ENCODE measurements at places on chromosomes 2 and 18.

GRCh38 chr2:157404363-157404762 lies 39.5 kb downstream of the CYTIP start:
- DNase-seq: no peak

DNA sequence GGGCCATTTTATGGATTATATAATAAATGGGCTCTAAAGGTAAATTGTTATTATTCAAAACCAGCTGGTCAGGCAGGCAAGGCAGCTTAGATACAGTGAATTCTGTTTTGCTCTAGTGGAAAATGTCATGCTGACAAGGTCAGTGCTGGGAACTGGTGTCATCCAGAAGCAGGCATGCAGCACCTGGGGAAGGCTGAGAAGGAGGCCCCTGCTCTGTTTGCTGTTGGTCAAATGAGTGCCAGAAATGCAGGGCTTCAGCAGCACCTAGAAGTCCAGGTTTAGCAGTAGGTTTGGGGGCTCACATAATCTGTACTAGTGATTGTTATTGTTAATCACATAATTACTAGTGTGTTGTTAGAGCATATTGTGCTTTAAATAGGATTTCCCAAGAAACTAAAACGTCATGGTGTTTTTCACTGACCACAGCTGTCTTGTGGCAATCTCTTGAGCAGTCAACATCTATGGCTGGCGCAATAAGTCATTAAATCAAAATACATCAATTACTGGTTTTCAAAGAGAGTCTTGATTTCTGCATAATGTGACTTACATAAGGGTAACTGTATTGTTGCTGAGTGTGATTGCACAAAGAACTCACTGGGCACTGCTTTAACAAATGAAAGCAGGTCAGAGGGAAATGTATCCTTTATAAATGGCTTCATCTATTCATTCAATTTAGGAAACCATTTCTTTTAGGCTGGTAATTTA lies 99.1 kb downstream of the MYO3B start:
- no peak for DNase-seq

GRCh38 chr18:48021273-48021914 lies 90.9 kb upstream of the SMAD2 start:
- DNase-seq: no peak

DNA sequence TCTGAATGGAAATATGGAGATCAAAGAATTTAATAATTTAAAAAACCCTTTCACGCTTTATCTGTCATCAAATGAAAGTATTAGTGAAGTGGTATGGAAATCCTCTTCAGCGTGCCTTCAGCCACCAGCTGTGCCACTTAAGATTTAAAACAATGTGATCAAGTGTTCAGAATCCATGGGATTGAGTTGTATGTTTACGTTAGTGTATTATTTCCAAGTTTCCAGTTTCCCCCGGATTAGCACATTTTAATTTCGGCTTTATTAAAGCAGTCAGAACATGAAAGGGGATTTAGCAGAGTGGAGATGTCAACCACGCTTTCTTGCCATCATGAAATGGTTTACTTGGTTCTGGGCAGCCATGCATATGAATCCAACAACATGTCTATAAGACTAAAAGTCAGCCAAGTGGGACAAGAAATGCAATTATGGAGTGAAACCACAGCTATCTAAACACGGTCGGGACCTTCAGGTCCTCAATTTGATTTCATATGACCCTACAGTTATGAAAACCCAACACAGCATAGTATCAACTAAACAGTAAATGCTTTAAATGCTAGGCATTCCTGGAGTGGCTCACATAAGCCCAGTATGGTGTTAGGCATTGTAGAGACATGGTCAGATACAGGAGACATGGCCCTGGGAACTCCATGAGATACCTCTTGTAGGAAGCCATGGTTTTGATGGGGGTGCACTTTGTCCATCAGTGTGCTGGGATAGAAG lies 224.9 kb upstream of the EPAS1 start:
- no peak for DNase-seq

GRCh38 chr2:197944416-197945096 lies 140.2 kb downstream of the PLCL1 start:
- no peak for DNase-seq

- no peak for DNase-seq
These were observed 231.6 kb upstream of the SMAD2 start for GRCh38 chr18:48161911-48162698.

GRCh38 chr2:220335591-220335915 lies 708.1 kb downstream of the SLC4A3 start:
- no peak for DNase-seq

DNA sequence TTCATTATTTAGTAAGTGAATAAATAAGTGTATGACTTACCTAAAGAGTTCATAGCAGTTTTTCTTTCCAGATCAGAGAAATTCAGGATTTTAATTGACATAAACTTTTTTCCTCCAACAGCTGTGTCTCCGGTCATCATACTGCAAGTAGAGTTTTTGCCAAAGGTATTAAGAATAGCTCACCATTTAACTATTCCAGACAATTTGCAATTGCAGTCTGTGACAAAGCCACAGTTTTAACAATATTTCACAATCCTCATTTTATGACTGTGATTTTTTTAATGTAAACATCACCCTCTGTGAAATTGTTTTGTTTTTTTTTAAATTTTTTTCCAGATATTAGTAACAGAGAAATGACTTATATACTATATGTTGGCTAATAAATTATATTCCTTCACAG lies 199.1 kb downstream of the TRIB2 start:
- DNase-seq: no peak

DNA sequence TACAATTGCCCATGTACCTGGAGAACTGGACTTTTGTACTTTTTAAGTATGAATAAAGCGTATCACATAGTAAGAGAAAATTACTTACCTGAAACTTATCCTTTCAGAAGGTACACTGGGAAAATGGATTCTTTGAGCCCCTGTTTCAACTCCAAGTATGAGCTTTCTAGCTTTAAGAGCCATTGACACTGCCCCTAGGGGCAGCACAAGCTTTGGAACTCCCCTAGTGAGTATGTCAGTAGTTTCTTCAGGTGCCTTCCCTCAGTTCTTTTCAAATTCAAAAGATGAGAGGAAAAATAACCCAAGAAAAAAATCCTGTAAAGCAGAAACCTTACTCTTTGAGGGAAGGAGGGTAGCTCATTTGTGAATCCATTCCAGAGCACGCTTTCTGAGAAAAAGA lies 124.1 kb downstream of the MEMO1 start:
- no peak for DNase-seq

DNA sequence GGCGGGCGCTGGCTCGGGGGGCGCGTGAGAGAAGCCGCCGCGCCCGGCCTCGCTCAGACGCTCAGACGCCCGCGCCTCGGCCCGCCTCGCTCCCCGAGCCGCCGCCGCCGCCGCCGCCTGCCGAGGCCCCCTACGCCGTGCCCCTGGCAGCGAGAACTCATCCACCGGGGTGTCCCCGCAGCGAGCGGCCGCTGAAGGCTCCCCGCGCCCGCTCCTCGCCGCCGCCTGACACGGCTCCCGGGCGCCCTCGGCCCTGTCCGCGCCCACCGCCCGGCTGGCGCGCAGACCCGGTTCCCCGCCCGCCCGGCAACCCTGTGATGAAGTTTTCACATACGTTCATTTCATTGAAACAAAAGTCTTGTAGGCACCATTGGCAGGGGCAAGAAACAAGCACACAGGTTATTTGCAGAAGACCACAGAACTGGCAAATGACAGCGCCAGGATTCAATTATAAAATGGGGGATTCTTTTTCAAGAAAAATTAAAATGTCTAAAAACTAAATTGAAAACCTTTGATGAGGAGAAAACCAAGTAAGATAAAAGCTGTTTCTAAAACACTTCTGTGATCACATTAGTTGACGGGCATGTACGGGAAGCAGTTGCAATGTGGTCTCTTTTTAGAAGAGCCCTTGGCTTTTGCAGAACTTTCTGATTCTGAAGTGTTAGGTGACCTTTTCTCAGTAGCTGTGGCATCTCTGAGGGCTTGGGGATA lies 50.5 kb upstream of the TUBA3D start:
- DNase-seq: no peak

DNA sequence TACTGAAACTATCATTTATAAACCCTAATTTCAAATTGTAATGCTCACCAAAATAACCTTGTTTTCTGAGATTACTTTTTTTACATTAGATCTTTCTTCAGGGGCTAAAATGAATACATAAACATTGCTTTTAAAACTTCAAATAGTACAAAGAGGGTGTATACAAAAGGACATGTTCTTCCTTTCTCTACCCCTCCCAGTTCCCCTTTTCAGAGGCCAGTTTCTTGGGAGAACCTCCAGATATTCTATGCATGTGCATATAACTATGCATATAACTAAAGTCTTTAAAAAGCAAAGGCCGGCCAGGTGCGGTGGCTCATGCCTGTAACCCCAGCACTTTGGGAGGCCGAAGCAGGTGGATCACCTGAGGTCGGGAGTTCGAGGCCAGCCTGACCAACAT lies 10.6 kb upstream of the FAM117B start:
- DNase-seq: no peak

- no peak for DNase-seq
These were observed 59.3 kb downstream of the ADNP2 start for GRCh38 chr18:80168346-80168745.

- DNase-seq: no peak
These were observed 203.4 kb upstream of the TRIB2 start for GRCh38 chr2:12513339-12513738.

GRCh38 chr2:58794103-58794502 lies 553.0 kb upstream of the FANCL start:
- no peak for DNase-seq

GRCh38 chr2:141381946-141382345 lies 748.9 kb downstream of the LRP1B start:
- DNase-seq: no peak

GRCh38 chr18:47968006-47968676 lies 37.7 kb upstream of the SMAD2 start:
- DNase-seq: no peak

- no peak for DNase-seq
These were observed 25.9 kb upstream of the SULT1C4 start for GRCh38 chr2:108351889-108352288.

DNA sequence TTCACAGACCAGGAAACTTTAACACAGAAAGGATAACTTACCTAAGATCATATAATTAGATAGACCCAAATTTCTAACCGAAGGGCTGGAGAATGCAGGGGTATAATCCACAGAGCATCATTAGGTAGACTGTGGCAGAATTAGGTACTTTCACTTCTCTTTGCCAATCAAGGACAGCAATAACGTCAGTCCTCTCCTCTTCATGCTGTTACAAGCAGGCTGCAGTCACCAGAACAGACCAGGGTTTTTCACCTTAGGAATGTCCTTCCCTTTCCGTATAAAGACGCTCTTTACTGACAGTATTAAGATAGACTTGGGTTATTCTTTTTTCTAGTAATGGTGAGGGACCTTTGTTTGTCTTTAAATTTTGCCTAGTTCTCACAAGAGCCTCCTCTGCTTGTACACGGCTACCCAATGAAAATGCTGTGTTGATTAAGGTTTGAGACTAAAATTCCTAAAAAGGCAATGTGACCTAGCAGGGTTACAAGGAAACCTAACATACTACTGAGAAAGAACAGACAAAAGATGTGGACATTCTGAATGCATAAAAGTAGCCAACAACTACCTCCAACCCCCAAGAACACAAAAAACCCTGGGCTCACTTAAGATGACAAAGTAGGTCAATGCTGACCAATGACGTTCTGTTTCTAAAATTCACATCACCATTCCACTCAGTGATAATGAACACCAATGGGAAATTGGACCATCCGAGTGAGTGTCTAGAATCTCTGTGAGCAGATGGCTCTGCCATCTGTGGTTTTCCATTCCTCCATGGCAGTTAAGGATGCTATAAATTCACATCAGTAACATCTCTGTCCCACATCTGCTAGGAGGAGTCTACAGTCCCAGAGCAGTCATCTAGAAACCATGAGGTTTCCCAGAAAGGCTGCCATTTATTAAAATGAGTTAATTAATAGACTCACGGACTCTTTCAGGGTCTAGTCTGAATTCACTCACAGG lies 2.1 kb downstream of the PDIA6 start:
- DNase-seq: no peak

DNA sequence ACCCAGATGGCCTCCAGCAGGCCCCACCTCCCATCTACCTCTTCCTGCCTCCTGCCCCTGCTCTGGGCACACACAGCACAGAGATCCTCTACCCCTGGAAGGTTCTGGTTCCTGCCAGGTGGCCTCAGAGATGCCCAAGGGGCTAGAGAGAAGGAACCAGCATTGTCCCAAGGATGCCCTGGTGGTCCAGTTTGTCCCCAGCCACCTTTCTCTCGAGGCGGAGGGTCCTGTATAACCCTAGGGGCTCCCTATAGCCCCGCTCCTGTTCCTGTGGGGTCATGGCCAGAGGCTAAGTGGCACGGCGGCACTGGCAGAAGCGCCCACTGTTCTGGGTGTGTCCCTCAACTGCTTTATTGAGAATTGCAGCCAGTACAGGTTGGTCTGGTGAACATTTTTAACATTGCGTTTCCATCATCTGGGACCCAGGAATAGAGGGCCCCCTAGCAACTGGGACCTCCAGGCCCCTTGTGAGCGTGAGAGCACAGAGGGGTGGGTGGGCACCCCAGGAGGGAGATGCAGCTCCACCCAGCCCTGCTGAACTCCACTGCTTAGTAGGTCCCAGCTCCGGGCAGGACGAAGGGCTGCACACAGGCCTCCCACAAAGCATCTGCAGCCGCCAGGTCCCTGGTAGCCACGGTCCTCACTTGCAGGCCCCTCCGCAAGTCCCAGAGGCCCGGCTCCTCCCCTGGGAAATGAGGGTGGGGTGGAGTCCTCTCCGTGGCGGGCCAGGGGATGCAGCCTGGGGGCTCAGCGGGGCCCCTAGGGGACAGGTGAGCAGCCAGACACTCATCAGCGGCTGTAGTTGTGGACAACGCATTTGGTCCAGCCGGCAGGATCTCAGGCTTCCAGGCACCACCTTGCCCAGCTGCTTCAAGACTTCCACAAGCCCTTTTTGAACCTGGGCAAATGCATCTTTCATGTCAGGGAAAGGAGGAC lies 33.1 kb downstream of the GPC1 start:
- DNase-seq: no peak

- DNase-seq: no peak
These were observed 263.7 kb downstream of the ANAPC1 start for GRCh38 chr2:111620281-111620680.

- DNase-seq: no peak
These were observed 9.7 kb upstream of the GRP start for GRCh38 chr18:59210299-59210698.

- no peak for DNase-seq
These were observed 17.9 kb downstream of the DYSF start for GRCh38 chr2:71471276-71471675.

DNA sequence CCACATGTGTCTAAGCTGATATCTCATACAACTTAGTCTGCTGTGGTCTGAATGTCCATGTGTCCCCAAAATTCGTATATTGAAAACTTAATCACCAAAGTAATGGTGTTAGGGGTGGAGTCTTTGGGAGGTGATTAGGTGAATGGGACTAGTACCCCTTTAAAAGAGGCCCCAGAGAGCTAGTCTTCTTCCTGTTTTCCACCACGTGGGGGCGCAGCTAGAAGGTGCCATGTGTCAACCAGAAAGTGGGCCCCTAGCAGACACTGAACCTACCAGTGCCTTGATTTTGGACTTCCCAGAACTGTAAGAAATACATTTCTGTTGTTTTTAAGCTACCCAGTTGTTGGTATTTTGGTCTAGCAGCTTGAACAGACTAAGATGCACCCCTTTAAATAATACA lies 86.6 kb downstream of the ASB1 start:
- DNase-seq: peak; percentile 20

GRCh38 chr18:45689396-45689795 lies 34.6 kb upstream of the SLC14A1 start:
- no peak for DNase-seq

- no peak for DNase-seq
These were observed 380.8 kb upstream of the ACVR2A start for GRCh38 chr2:147463881-147464520.
